ENCODE measurements at places on chromosomes 7 and 10.

DNA sequence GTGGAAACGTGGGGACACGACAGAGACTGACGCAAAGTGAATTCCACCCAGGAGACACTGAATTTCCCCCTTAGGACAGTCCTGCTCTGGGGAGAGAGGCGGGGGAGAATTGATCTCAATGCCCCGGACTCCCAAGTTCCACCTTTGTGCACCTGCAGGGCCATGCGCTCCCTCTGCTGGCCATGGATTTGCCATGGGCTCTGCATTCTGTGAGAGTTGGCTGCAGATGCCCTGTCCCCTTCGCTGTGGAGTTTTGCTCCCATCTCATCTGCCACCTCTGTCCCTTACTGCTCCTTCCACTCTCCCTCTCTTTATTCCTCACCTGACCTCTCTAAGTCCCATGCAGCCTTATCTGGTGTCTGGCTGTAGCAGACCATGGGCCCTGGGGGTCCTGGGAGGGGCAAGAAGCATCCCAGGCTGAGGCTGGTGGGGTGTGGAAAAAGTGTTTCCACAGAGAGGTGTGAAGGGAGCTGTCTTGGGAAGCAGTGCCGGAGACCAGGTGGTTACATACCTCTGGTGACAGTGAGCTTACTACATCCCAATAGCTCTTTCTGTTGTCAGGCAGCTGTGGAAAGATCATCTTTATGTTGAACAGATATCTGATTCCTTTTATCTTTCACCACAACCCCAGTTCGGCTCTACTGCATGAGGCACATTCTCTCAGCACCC is 14.3 kb downstream of the GHRHR start:
- peak; percentile 48 for DNase-seq

GRCh38 chr7:29993140-29993539 is 3.5 kb upstream of the SCRN1 start:
- DNase-seq: no peak

- DNase-seq: no peak
Measured at GRCh38 chr7:135514856-135515255, 5.0 kb upstream of the CNOT4 start.

- DNase-seq: no peak
Measured at GRCh38 chr10:121974019-121974534, 940 bp downstream of the NSMCE4A start.

GRCh38 chr10:84296091-84296981 is 32.1 kb upstream of the CCSER2 start:
- DNase-seq: no peak

GRCh38 chr7:139566075-139566474 is 42.6 kb downstream of the CLEC2L start:
- peak; percentile 25 for DNase-seq

DNA sequence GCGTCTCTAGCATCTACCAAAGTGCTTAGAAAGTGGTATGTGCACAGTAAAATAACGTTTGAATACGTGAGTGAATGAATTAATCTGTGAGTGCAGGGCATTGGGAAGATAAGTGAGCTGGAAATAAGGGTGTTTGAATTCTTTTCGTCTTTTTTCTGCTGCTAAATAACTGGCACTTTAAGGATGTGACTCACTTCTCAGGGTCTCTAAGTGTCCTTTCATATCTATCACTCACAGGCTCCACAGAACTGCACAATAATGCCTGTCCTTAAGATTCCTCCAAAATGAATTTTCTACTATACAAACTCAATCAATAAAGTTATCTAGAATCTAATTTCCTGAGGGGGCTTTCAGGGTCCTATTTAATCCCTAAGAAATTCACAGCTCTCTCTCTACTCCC is 3.2 kb upstream of the DGKB start:
- DNase-seq: no peak

- no peak for DNase-seq
Measured at GRCh38 chr7:131950758-131951157, 394.3 kb upstream of the PODXL start.

GRCh38 chr7:143048827-143049226 is 3.3 kb upstream of the OR6V1 start:
- DNase-seq: no peak

DNA sequence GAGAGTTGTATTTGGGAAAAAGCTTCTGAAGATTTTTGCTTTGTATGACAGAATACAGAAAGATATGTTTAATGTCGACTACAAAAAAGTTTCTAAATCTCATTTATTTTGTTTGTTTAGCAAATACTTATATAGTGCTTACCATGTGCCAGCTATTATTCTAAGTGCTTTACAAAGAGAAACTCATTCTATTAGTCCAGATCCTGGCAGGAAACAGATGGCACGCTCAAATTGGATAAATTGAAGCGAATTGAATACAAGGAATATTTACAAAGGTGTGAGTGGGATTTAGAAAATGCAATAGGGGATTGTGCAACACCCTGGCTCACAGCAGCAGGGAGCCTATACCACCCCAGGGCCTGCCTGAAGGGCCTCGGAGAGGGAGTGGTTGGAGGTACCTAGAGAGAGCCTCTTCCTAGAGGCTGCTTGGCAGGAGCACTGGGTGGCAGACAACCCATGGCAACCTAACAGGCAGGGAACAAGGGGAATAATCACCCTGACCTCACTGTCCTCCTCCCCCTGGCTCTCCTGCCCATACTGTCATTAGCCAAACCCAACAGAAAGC is 27.6 kb upstream of the FAM204A start:
- DNase-seq: no peak

- peak; percentile 68 for DNase-seq
Measured at GRCh38 chr7:108454674-108455550, 1.3 kb downstream of the NRCAM start.

DNA sequence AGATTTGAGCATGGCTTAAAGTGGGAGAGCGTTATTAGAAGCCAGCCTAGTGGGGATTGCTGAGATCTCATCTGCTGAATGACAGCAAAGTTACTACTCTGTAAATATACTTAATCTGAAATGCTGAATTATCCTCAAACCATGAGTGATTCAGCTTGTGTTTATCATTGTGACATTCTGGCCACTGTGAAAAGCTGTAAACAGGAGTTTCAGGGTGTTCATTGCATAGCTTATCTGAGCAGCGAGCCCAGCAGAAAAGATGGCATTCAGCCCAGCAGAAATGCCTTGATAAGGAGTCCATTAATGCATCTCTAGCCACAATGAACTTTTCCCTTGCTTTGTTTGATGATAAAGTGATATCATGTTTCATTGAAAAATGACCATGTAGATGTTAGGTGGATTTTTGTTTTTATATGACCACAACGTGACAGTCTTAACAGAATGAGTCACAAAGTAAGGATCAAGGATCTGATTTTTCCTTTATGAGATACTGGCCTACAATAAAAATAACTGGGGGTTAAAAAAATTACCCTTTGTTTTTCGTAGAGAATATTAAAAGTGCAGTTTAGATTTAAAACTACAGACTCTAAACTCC is 7.8 kb downstream of the TES start:
- DNase-seq: no peak

DNA sequence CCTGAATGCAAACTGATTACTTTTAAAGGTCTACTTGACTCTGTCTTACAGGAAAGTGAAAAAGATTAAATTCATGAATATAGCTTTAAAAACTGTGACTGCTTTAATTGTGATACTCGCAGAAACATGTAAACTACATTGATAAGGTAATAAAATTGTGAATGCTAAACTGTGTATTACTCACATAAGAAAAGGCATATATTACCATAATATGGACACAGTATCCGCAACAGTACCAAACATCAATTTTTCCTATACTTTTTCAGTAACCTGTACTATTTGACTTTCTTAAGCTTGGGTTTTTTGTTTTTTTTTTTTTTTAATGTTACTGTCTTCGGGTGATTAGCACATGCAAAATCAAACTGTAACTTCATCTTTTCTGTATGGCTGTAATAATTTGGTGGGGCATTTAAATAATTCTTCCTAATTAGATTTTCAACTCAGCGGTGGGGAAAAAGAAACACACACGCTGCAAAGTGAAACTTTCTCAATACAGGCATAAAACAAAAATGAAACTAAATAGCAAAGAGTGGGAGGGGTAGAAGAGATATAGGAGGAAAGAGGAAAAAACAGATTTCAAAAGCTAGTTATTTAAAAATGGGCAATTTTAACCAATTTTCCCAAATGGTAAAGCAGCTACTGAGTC is 23.2 kb downstream of the NT5C3A start:
- no peak for DNase-seq

DNA sequence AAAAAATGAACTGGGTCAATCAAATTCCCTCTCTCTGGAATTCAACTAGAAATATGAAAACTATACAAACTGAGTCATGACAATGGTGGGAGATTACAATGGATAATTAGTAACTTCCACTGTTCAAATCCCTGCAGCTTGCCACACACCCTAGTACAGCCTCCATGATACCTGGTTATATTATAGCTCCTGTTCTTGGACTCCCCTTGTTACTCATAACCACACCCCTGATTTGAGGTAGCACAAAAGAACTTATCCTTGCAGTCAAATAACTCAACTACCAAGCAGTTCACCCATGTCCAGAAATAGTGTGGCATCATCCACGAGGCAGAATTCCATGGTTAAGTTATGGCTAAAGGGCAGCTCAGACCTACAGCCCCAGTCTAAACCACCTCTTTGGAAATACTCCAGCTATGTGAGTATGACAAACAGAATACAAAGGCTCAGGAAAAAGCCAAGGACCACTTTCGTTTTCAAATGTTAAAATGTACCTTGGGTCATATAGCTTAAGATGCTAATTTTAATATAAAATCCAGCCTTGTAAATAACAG is 164.7 kb downstream of the CPEB3 start:
- DNase-seq: no peak

DNA sequence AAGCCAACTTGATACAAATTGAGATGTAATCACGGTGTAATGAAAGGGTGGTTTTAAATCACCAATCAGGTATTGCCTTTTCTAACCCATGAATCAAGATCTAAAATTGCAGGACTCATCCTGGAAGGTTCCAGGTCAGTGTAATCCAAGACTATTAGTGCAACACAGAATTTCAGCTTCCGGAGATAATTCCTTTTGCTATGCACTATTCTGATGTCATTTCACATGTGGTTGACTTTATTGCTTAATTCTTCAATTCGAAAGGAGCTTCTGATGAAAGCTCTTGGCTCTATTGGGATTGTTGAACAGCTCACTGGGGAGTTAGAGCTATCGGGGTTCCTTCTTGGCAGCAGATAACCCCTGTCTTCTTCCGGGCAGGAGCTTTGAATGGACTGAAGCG is 147.4 kb upstream of the INSYN2A start:
- DNase-seq: no peak

GRCh38 chr10:80753612-80754011 is 215.9 kb downstream of the SH2D4B start:
- DNase-seq: no peak

GRCh38 chr7:26534649-26535482 is 243.2 kb downstream of the SNX10 start:
- DNase-seq: no peak

DNA sequence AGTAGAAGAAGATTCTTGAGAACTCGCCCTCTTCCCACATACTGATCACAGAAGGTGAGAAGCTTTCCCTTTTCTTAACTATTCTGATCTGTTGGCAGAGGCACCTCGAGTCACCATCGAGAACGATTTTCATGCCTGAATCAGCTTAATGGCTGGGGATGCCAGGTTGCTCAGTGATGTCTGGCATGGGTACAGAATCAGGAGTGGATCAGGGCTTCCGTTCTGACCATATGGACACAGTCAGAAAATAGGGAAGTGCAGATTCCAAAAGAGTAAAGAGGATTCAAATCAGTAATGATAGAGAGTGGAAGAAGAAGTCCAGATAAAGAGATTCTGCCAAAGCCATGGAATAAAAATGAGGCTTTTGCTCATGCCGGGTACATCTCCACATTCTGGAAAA is 52.0 kb upstream of the GRB10 start:
- DNase-seq: no peak

GRCh38 chr7:126804604-126805003 is 448.1 kb downstream of the GRM8 start:
- no peak for DNase-seq

- peak; percentile 17 for DNase-seq
Measured at GRCh38 chr10:30413996-30414576, 19.9 kb upstream of the MAP3K8 start.

DNA sequence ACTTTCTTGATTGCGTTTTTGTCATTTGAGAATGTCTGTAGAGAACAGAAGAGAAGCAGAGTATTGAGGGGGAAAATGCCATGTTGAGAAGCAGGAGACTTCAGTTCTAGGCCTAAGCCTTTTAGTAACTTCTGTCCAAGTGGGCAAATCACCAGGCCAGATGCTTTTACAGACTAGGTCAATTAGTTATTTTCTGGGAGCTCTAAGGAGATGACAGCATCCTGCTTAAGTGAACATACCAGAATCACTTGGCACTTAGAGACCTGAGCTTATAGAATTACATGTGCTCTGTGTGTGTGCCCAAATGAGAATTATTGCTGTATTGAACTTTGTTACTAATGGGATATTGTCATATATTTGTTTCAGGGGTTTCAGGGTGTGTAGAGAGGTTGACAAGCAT is 24.0 kb downstream of the AGK start:
- no peak for DNase-seq

DNA sequence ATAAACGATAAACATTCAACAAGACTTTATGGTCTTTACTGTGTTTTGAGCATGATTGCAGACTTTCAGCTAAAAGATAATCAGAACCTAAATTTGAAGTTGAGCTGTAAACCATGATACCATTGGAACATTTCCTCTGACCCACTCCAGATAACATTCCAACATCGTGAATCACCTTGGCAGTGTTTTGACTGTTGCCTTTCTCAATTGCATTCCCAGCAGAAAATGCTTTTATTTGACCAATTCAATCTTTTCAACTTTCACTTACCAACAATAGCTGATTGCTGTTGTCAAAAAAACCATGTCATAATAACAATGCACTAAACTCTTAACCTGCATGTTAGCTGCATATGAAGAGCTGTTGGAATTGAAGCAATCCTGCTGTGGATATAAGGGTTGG is 165.5 kb downstream of the MDFIC start:
- no peak for DNase-seq

GRCh38 chr10:79202188-79203013 is 133.6 kb downstream of the ZMIZ1 start:
- peak; percentile 77 for DNase-seq

GRCh38 chr10:7185367-7185690 is 225.5 kb downstream of the SFMBT2 start:
- peak; percentile 12 for DNase-seq

- no peak for DNase-seq
Measured at GRCh38 chr7:84085998-84086397, 108.6 kb downstream of the SEMA3A start.

- DNase-seq: no peak
Measured at GRCh38 chr10:126704649-126705048, 34.2 kb upstream of the C10orf90 start.

GRCh38 chr10:3820255-3820654 is 35.2 kb upstream of the KLF6 start:
- no peak for DNase-seq

- DNase-seq: no peak
Measured at GRCh38 chr7:2040201-2040892, 192.4 kb downstream of the MAD1L1 start.

GRCh38 chr7:78247910-78248689 is 449.5 kb downstream of the PHTF2 start:
- no peak for DNase-seq

DNA sequence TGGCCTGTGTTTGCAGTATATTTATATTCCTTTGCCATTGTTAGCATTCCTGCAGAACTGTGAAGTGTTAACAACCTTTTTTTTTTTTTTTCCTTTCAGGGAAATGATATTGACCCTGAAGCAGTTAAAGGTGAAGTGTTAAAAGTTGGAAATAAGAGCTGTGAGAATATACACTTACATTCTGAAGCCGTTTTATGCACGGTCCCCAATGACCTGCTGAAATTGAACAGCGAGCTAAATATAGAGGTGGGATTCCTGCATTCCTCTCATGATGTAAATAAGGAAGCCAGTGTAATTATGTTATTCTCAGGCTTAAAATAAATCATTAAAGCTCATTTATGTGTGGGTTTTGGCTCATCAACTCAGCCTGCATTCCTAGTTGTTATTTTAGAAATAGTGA is 92.8 kb upstream of the CAPZA2 start:
- DNase-seq: no peak

Measured in activated CD8-positive, alpha-beta memory T cell treated with anti-CD3 and anti-CD28 coated beads, Interleukin-2, amount 50 U/mL, for 48 hours (primary cell).